ENCODE measurements at places on chromosomes 11 and 22.

DNA sequence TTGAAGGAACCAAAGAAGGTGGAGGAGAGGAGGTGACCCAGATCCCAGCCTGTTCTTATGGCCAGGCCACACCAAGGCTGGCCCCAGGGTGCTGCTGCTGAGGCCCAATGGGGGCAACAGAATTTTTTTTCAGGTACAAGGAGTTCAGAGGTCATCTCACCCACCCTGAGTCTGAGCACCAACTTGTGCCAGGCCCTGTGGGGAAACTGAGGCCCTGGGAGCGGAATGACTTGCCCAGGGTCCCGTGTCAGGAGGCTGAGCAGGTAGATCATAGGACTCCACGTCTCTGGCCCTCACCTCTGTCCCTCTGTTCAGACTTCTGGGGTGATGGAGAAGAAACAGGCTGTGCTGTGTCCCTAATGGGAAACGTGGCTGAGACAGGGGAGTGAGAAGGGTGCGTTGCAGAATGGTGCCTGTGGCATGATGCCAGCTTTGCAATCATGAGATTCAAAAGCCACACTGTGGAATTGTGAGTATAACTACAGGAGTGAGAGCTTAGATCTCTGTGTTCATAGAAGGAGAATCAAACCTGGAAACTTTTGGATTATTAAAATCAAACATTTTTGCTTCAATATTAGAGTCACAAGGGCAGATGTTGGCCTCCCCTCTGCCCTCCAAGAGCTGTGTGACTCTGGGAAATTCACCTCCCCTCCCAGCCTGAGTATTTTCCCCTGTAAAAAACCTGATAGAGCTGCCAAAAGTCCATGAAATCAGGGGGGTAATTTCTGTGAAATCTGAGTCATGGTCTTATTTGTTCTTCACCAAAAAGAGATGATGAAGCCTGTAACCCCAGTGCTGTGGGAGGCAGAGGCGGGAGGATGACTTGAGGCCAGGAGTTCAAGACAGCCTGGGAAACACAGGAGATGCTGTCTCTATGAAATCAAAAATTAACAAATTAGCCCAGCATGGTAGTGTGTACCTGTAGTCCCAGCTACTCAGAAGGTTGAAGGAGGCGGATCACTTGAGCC is 874 bp downstream of the APOL1 start:
- peak; percentile 46 for DNase-seq

- no peak for DNase-seq
Observed at GRCh38 chr11:69265911-69266510, 27.9 kb upstream of the MYEOV start.

- no peak for DNase-seq
Observed at GRCh38 chr11:7473717-7474116, 11.6 kb upstream of the OLFML1 start.

- no peak for DNase-seq
Observed at GRCh38 chr11:3632070-3632660, 9.6 kb downstream of the ART5 start.

DNA sequence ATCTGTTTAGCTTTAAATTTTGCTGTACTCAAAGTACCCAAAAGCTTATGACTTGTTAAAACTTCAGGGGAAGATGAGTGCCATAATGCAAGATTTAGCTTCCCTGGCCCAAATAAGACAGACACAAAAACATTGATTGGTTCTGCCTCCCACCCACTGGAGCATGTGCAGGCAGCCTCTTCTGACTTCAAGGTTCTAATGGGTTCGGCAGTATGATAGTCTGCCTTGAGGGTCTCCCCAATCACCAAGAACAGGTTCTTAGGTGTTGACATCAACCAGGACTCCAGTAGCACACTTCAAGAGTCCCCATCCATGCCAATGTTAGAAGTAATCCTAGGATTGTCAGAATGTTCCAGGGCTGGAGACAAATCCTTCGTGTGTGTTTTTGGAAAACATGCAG is 12.5 kb downstream of the EIF4G2 start:
- DNase-seq = no peak
